Immature natural killer cell (primary cell): ENCODE measurements at places on chromosomes 6 and 20. TPM values are rescaled to one million over a fixed set of nuclear protein-coding genes. Genes with fewer than 3 reads are reported as not detected.

DNA sequence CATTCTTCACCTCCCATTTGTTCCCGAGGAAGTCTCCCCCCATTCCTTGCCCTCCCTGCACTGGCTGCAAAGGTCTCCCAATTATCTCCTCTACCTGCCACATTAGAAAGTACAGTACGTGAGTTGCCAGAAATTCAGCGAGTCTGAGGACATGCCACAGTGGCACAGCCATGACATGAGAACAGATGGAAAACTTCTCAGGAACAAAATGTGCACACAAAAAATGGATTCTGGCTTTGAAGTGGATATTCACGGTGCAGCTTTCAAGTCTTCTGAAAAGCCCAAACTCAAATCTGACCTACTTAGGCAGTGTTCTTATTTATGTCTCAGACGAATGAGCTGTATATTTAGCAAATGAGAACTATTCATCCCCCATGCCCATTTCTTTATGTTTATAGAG, 269.1 kb upstream of the ARID1B start:
- no peaks in the 10 kb centered on the region for H3K4me1 ChIP-seq
- no peak for DNase-seq
- no peak overlapping the region for H3K27ac ChIP-seq
- H3K4me3 ChIP-seq, result no peak overlapping the region
- H3K36me3 ChIP-seq, result no peaks in the 10 kb centered on the region

RBPJL gene
- polyA plus RNA-seq, result not detected

TOMM6 gene
- polyA plus RNA-seq, result 291 TPM

GRCh38 chr6:33692760-33693158, 18.7 kb downstream of the UQCC2 start:
- peaks cover 51% of the 10 kb centered on the region for H3K4me1 ChIP-seq
- H3K27me3 ChIP-seq, result no peaks in the 10 kb centered on the region
- peak overlapping the region; percentile 73 for H3K4me3 ChIP-seq
- peak; percentile 86 for DNase-seq
- H3K36me3 ChIP-seq, result peaks cover 36% of the 10 kb centered on the region

- peaks cover 17% of the 10 kb centered on the region for H3K4me1 ChIP-seq
- no peaks in the 10 kb centered on the region for H3K36me3 ChIP-seq
- H3K4me3 ChIP-seq, result no peak overlapping the region
- H3K27ac ChIP-seq, result no peak overlapping the region
These were observed 219 bp downstream of the ISM1 start for GRCh38 chr20:13221313-13221672.

- DNase-seq, result no peak
- H3K27ac ChIP-seq, result no peak overlapping the region
- peaks cover 30% of the 10 kb centered on the region for H3K36me3 ChIP-seq
- no peaks in the 10 kb centered on the region for H3K4me1 ChIP-seq
These were observed 99.2 kb upstream of the TMEM181 start for GRCh38 chr6:158460602-158461169.

GRCh38 chr20:2101057-2101864, at the start of gene STK35:
Gene STK35 (plus strand): TSS chr20:2101827. CDS start chr20:2101882, 55 bp downstream.
- peak within 1 kb of the TSS; percentile 93 for H3K4me3 ChIP-seq
- no peak for DNase-seq
- peaks cover 13% of the 10 kb centered on the region for H3K27me3 ChIP-seq
- H3K36me3 ChIP-seq, result no peaks in the 10 kb centered on the region
- H3K4me1 ChIP-seq, result peaks cover 40% of the 10 kb centered on the region

- no peak for DNase-seq
- no peaks in the 10 kb centered on the region for H3K36me3 ChIP-seq
- no peak overlapping the region for H3K4me3 ChIP-seq
- H3K27ac ChIP-seq, result no peak overlapping the region
- no peaks in the 10 kb centered on the region for H3K27me3 ChIP-seq
- no peaks in the 10 kb centered on the region for H3K4me1 ChIP-seq
These were observed 410.4 kb downstream of the MAFB start for GRCh38 chr20:40278673-40279072.

DNA sequence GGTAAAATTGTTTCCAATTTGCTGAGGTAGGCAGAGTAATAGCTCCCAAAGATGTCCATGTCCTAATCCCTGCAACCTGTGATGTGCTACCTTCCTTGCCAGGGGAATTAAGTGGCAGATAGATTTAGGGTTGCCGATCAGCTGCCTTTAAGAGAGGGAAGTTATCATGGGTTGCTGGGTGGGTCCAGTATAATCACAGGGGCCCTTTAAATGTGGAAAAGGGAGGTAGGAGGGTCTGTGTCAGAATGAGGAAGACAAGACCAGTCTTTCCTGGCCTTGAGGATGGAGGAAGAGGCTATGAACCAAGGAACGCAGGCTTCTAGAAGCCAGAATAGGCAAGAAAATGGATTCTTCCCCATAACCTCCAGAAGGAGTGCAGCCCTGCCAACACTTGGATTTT, 50.7 kb downstream of the CTCFL start:
- peak overlapping the region; percentile 21 for H3K4me3 ChIP-seq
- no peak for DNase-seq
- H3K36me3 ChIP-seq, result no peaks in the 10 kb centered on the region
- peaks cover 55% of the 10 kb centered on the region for H3K4me1 ChIP-seq
- H3K27me3 ChIP-seq, result no peaks in the 10 kb centered on the region
- H3K27ac ChIP-seq, result peak overlapping the region; percentile 59

DNA sequence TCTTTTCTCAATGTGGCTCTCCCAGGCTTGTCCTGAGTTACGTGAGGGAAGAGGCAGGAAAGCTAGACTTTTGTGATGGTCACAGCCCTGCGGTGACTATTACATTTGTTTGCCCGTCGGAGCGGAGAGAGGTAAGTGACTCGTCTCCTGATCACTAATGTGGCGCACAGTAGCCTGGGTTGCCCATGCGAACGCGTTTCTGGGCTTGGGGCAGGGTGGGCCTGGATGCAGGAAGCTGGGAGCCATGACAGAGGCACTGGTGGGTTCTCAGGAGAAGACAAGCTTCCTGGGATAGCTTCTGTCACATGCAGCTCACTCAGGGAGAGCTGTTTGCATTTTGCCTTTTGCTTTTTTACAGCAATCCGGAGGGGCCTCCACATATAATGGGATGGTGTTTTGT, 60.6 kb downstream of the IGF2R start:
- H3K27ac ChIP-seq, result peak overlapping the region; percentile 82
- no peaks in the 10 kb centered on the region for H3K27me3 ChIP-seq
- no peak overlapping the region for H3K4me3 ChIP-seq
- H3K36me3 ChIP-seq, result peaks cover 29% of the 10 kb centered on the region

GRCh38 chr6:144266091-144266649, 19.0 kb upstream of the UTRN start:
- H3K27me3 ChIP-seq, result peaks cover 2% of the 10 kb centered on the region
- no peak for DNase-seq
- H3K36me3 ChIP-seq, result no peaks in the 10 kb centered on the region
- no peak overlapping the region for H3K27ac ChIP-seq

- H3K36me3 ChIP-seq, result no peaks in the 10 kb centered on the region
- DNase-seq, result no peak
- no peaks in the 10 kb centered on the region for H3K4me1 ChIP-seq
These were observed 349.2 kb upstream of the HSF2 start for GRCh38 chr6:122050242-122050755.

- peak overlapping the region; percentile 17 for H3K27ac ChIP-seq
- no peak for DNase-seq
- H3K4me3 ChIP-seq, result peak overlapping the region; percentile 24
These were observed 17.7 kb downstream of the SENP6 start for GRCh38 chr6:75619230-75619899.

DNA sequence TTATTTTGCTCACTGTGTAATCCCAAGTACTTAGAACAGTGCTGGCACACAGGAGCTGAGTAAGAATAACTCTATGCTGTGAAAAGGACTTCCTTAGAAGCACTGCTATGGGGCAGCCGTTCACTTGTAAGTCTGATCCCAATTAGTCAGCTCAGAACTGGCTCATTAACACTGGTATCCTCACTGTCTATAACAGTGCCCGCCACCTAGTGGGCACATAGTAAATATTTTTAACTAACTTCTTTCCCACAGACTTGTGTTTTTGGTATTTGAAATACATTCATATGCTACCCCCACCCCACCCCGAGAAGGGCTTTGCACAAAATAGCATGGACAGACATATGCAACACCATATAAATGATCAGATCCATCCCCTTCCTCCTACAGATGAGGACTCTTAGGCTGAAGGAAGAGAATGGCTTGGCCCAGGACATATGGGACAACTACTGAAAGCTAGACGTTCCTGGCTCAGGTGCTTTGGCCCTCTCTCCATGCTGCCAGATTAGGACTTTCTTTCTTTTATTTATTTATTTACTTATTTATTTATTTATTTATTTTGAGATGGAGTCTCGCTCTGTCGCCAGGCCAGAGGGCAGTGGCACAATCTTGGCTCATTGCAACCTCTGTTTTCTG, 47.1 kb downstream of the DST start:
- no peak overlapping the region for H3K4me3 ChIP-seq
- H3K4me1 ChIP-seq, result no peaks in the 10 kb centered on the region
- no peaks in the 10 kb centered on the region for H3K27me3 ChIP-seq
- H3K27ac ChIP-seq, result no peak overlapping the region
- H3K36me3 ChIP-seq, result no peaks in the 10 kb centered on the region

ACOT13 gene
- 16.5 TPM for polyA plus RNA-seq

MAP3K5 gene
- polyA plus RNA-seq, result 6.2 TPM

GTSF1L gene
- polyA plus RNA-seq, result not detected

- peak overlapping the region; percentile 63 for H3K27ac ChIP-seq
- H3K27me3 ChIP-seq, result no peaks in the 10 kb centered on the region
- no peak for DNase-seq
- H3K4me1 ChIP-seq, result peaks cover 56% of the 10 kb centered on the region
- peak overlapping the region; percentile 48 for H3K4me3 ChIP-seq
These were observed 114.7 kb downstream of the PRIM2 start for GRCh38 chr6:57432157-57432556.

GRCh38 chr6:158799051-158799792, 19.9 kb downstream of the EZR start:
- H3K27ac ChIP-seq, result peak overlapping the region; percentile 60
- no peaks in the 10 kb centered on the region for H3K36me3 ChIP-seq
- no peak overlapping the region for H3K4me3 ChIP-seq
- H3K27me3 ChIP-seq, result no peaks in the 10 kb centered on the region

GRCh38 chr6:29112135-29112534, 4.3 kb downstream of the OR2J3 start:
- no peaks in the 10 kb centered on the region for H3K36me3 ChIP-seq
- DNase-seq, result no peak

SULF2 gene
- polyA plus RNA-seq, result 3.7 TPM

- no peaks in the 10 kb centered on the region for H3K4me1 ChIP-seq
- no peaks in the 10 kb centered on the region for H3K36me3 ChIP-seq
- DNase-seq, result no peak
- no peak overlapping the region for H3K4me3 ChIP-seq
- H3K27me3 ChIP-seq, result peaks cover 3% of the 10 kb centered on the region
These were observed 291.6 kb downstream of the MAFB start for GRCh38 chr20:40397467-40397866.

DNA sequence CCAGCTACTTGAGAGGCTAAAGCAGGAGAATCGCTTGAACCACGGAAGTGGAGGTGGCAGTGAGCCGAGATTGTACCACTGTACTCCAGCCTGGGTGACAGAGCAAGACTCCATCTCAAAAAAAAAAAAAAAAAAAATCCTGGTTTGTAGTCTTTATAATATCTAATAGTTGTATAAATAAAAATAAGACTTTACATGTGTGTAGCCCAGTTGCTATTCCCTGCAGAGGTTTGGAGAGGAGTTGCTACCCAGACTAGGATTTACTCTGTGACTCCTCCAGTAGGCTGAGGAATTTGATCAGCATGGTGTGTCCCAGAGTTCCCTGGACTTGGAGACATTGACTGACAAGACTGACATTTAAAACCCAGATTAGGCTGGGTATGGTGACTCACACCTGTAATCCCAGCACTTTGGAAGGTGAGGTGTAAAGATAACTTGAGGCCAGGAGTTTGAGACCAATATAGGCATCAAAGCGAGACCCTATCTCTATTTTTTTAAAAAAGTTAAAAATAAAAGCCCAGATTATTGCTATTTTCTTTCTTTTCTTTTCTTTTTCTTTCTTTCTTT, 10.2 kb downstream of the CHMP4B start:
- peaks cover 3% of the 10 kb centered on the region for H3K27me3 ChIP-seq
- no peaks in the 10 kb centered on the region for H3K36me3 ChIP-seq
- DNase-seq, result no peak
- peaks cover 60% of the 10 kb centered on the region for H3K4me1 ChIP-seq

OR2B6 gene
- polyA plus RNA-seq, result not detected

SYNDIG1 gene
- polyA plus RNA-seq, result not detected

CD83 gene
- 5.0 TPM for polyA plus RNA-seq

DNA sequence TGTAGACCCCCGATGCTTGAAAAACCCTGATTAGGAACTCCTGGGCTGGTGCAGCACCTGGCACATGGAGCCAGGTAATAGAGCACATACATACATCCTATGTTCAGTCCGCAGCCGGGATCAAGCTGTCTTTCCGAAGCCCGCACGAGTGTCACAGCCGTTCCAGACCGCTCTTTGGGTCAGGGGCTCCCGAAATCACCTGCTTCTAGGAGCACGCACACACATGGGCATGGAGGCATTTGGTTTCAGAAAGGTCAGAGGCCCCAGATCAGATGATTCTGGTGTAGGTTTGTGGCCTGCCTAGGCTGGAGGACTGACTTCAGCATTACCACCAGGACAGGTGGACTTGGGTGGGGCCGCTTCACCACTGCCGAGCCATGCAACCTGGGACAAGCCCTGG, 42.1 kb upstream of the STX16 start:
- no peaks in the 10 kb centered on the region for H3K4me1 ChIP-seq
- no peaks in the 10 kb centered on the region for H3K36me3 ChIP-seq
- H3K27ac ChIP-seq, result no peak overlapping the region
- peaks cover 2% of the 10 kb centered on the region for H3K27me3 ChIP-seq
